CD14-positive monocyte (primary cell): ENCODE measurements at places on chromosomes 5 and 9. TPM values are rescaled to one million over a fixed set of nuclear protein-coding genes. Genes with fewer than 3 reads are reported as not detected.

The SLC27A6 gene
- not detected for polyA plus RNA-seq

The TMEM232 gene
- polyA plus RNA-seq, result 0.59 TPM

The LURAP1L gene
- not detected for polyA plus RNA-seq

The CCNO gene
- polyA plus RNA-seq, result 0.05 TPM in 1 of 2 replicates, not detected in the other

The NAA35 gene
- 1.5 and 5.6 TPM in 2 replicates for polyA plus RNA-seq

The OR1J2 gene
- not detected for polyA plus RNA-seq

The PAEP gene
- polyA plus RNA-seq, result not detected

The RNF183 gene
- not detected for polyA plus RNA-seq

The PSMB7 gene
- 194 TPM for polyA plus RNA-seq

The LCN1 gene
- polyA plus RNA-seq, result not detected in 2 replicates

The TMEM252 gene
- not detected for polyA plus RNA-seq

- DNase-seq, result peak; percentile 55
Observed at GRCh38 chr5:181187500-181188213, 17.3 kb downstream of the TRIM7 start.

DNA sequence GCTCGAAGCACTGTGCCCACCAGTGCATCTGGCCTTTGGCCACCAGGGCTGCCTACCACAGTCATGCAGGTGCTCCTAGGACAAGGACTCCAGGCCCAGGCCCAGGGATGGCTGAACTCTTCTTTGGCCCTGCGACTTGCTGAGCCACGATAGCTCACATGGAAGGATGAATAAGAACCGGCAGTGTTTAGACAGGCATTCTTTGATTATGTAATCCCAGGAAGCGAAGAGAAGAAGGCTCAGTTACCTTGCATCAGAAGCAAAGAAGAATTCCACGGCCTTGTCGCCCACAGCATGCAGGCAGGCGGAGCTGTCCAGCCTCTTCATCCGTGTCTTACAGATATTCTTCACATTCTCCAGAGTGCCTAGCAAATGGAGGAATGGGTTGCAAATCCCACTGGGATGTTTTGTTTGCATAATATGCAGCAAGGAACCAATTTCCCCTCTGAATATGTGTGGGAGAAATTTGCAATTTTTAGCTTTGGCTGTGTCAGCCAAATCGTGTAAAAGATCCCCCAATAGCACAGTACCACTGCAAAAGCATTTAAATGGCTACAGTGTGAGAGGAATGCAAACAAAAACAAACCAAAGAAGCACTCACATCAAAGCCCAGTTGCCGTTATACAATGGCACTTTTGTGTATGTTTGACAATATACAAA lies 29.1 kb downstream of the GFPT2 start:
- DNase-seq, result no peak

GRCh38 chr9:80197661-80198060 lies 625.9 kb downstream of the TLE4 start:
- DNase-seq, result no peak

- DNase-seq, result peak; percentile 80
Observed at GRCh38 chr5:172129256-172129910, 58.6 kb downstream of the STK10 start.

- no peak for DNase-seq
Observed at GRCh38 chr9:89926167-89926566, 321.4 kb downstream of the GADD45G start.

DNA sequence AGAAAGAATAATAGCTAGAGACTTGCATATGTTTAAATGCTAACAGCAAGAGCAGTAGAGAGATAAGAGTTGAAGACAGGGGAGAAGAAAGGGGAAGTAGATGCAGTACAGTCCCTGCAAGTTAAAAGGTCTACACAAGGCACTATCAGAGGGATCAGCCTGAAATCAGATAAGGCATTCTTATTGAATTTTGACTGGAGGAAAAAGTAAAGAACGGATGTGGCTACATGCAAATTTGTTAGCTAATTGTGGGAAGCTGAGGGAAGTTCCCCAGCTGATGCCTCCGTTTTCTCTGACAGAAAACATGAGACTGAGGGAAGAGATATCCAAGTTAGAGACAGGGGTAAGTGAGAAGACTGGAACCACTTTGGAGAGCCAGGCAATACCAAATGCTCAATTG lies 12.9 kb upstream of the RHOBTB3 start:
- DNase-seq, result no peak

- no peak for DNase-seq
Observed at GRCh38 chr5:43104057-43104456, 16.7 kb upstream of the ZNF131 start.

- no peak for DNase-seq
Observed at GRCh38 chr9:14373706-14374105, 59.8 kb upstream of the NFIB start.

DNA sequence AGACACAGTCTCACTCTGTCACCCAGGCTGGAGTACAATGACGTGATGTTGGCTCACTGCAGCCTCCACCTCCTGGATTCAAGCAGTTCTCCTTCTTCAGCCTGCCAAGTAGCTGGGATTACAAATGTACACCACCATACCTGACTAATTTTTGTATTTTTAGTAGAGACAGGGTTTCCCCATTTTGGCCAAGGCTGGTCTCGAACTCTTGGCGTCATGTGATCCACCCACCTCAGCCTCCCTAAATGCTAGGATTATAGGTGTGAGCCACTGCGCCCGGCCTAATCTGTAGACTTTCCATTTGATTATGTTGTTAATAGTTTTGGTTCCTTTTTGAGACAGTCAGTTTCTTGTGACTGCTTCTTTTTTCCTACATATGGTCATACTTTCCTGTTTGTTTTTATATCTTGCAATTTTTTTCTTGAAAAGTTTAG lies 31.0 kb downstream of the MTREX start:
- DNase-seq, result no peak

DNA sequence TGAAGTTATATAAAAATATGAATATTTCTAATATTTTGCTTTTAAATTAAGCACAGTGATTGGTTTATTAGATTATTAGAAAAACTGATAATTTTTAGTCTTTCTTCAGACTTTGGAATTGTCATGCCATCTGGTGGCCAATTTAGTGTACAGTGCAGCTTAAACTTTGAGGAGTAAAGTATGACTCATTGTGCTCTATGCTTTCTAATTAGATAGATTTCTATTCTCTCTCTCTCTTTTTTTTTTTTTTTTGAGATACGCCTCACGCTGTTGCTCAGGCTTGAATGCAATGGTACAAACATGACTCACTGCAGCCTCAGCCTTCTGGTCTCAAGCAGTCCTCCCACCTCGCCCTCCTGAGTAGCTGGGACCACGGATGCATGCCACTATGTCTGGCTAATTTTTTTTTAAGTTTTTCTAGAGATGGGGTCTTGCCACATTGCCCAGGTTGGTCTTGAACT lies 42.1 kb upstream of the GPR21 start:
- peak; percentile 18 for DNase-seq

DNA sequence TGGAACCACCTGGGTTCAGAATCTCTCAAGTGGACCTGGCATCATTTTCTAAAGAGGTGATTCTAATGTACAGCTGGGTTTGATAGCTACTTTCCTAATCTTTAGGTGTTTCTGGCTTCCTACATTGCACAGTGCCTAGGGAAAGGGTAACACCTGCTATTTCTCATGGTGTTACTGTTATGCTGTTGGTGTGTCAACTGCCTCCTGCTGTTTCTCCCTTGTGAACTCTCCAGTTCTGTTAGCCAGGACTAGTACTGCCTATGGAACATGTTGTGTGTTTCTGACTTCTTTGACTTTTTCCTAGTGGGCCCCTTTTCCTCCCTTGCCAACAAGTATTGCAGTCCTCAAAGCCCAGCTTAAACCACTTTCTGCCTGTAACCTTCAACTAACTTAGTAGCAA lies 5.5 kb downstream of the ARHGEF28 start:
- DNase-seq, result no peak

DNA sequence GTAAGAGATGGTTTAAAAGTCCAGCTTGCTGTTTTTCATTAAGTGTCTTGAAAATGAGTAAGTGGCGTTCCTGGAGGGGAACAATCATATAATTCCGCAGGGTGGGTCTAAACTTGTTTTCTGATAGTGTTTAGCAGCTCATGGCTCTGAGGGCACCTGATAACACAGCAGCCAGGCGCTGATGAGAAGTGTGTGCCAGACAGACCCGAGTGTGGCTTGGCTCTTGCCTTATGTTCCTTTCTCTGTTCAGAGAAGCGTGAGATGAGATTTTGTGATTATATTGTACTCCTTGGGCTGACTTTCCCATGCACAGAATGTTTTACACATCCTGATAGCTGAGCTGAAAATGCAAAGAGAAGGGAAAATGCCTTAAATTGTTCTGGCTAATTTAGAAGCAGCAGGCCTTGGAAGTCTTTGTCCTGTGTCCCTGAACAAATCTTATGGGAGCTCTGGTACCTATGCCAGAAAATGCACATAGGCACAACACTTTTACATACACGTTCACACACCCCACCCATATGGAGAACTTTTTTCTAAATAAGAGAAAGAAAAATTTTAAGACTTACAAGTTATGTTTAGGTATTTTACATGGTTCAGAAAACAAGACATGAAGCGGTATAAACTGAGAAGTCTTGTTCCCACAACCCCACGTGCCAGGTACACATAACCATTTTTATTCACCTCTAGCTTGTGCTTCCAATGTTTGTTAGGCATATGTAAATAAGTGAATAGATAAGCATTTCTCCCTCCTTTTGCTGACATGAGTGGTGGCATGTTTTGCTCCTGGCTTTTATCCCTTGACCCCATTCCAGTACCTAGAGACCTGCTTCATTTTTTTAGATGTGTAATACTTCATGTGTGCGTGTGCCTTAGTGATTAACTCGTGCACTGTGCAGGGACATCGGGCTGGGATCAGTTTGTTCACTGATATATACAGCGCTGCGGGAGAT lies 152.2 kb upstream of the OTULINL start:
- DNase-seq, result no peak

GRCh38 chr5:142779163-142779840 lies 9.1 kb downstream of the ARHGAP26 start:
- no peak for DNase-seq

- no peak for DNase-seq
Observed at GRCh38 chr9:113621309-113621791, 157.8 kb downstream of the RGS3 start.
